ENCODE measurements at places on chromosomes 11 and 22.

DNA sequence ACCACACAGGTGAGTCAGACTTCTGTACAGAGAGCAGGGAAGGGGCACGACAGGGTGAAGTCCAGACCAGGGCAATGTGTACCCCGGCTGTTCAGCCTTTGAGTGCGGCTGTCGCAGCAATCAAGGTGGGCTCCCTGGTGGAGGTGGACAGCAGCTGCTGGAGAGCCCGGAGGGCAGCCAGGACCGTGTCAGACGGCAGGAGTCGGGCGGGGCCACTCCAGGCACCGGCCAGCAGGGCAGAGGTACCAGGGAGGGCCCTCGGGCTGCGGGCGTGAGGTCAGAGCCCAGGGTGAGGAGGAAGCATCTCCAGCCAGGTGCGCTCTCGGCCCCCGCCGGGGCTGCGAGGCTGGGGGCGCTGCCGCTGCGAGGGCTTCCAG, 802 bp upstream of the PIM3 start:
- peak; percentile 42 for DNase-seq

- DNase-seq, result no peak
Observed at GRCh38 chr11:23078289-23078971, 218.2 kb upstream of the CCDC179 start.

- no peak for DNase-seq
Observed at GRCh38 chr11:133797554-133797953, 47.8 kb downstream of the SPATA19 start.

DNA sequence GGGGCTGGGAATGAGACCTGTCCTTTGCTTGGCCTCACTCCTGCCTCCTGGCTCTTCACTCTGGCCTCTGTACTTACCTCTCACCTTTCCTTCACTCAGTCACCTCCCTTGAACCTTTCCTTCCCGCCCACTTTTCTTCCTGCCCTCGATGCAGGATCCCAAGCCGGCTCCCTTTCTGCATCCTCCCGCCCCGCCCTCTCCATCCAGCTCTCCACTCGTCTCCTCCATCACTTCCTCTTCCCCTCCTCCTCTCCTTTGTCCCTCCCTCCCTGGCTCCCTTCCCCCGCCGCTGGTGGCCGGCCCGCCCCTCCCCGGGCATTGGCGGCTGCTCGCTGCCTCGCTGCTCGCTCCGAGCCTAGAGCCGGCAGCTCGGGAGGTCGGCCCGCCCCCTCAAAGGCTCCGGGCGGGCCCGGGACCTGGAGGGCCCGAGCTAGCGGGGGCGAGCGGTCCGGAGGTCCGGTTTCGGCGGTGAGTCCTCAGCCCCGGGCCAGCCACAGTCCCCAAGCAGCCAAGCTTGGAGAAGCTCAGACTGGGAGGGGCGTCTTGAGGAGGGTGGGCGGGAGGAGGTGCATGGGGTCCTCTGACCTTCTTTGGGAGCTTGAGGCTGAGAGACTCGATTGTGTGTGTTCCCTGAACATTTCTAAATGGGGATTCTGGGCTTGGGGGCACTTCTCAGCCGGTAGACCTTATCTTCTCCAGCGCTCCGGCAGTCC, 13.8 kb downstream of the PHLDB1 start:
- DNase-seq, result no peak

DNA sequence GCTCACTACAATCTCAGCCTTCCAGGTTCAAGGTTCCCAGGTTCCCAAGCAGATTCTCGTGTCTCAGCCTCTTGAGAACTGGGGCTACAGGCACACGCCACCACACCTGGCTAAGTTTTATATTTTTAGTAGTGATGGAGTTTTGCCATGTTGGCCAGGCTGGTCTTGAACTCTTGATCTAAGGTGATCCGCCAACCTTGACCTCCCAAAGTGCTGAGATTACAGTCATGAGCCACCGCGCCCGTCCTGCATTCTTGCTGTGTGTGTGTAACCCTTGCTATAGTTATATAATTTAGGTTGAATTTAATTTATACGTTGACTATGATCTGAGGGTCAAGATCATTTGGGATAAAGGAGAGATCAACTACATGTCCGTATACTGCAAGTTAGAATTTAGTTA, 29.3 kb upstream of the ROBO3 start:
- no peak for DNase-seq

- DNase-seq, result peak; percentile 22
Observed at GRCh38 chr11:121163658-121164308, 62.7 kb downstream of the TECTA start.

GRCh38 chr22:17955590-17956379, 68.6 kb downstream of the MICAL3 start:
- no peak for DNase-seq

DNA sequence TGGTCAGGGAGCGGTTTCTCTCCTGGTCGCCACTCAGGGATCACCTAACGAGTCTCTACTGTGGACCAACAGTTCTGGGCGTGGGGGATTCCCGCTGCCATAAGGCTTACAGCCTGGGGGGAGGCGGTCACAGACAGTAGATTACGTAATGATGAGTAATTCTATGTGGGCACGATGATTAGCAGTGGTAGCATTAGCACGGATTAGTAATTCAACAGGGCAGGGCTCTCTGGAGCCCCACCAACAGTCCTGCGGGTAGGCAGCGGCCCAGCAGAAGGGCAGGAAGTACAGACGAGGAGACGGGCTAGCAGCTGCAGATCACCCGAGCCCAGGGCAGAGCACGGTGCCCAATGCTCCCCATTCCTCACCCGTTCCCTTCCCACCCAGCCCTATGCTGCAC, 3.6 kb downstream of the SHISAL1 start:
- DNase-seq, result peak; percentile 9

- no peak for DNase-seq
Observed at GRCh38 chr22:42946546-42947198, 68.3 kb downstream of the PACSIN2 start.

DNA sequence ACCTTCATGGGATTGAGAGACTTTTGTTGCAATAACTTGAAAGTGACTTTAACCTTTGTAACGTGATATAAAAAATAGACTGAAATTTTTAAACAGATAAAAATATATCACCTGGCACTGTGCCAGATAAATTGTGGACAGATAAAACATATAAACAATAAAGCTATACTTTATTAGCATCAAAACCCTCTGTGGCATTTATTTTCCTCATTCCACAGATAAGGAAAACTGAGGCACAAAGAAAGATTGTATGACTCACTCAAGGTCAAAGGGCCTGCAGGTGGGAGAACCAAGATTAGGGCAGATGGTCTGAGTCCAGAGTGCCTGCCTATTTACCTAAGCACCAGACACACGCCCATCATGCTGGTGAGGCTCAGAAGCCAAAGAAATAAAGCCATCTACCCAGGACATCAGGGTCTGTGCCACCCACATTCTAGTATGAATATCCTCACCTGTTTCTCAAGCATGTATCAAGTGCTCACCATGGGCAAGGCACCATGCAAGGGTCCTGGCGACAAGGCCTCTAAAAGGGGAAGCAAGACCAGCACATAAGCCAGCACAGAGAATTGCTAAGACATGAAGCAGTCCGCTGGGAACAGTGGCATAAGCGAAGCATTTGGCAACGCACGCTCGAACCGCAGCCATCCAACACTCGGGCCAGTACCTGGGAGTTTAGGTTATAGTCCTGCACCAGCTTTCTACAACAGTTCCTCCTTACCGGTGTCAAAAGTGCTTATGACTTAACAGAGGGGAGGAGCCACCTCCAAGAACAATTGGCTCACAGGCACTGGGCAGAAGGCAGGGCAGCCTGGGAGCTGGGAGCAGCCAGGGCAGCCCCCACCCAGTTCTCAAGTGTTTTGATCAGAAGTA, 17.6 kb downstream of the MYH9 start:
- DNase-seq, result no peak

GRCh38 chr11:78189851-78190250, 1.1 kb downstream of the USP35 start:
- peak; percentile 21 for DNase-seq

DNA sequence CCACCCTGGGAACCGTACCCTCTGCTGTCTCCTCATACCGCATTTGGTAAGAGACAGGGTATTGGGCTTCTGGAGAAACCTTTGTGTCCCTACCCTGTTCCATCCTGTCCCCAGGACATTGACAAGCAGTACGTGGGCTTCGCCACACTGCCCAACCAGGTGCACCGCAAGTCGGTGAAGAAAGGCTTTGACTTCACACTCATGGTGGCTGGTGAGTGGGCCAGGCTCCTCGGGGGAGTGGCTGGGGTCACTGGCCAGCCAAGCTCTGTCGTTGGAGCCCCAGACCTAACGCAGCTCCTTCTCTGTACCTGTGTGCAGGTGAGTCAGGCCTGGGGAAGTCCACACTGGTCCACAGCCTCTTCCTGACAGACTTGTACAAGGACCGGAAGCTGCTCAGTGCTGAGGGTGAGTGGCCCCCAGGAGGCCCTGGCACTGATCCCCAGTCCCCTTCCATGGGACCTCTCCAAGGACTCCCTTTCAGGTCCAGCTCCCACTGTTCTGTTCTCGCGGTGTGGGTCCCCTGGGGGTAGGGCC, 3.8 kb upstream of the GP1BB start:
- DNase-seq, result no peak

DNA sequence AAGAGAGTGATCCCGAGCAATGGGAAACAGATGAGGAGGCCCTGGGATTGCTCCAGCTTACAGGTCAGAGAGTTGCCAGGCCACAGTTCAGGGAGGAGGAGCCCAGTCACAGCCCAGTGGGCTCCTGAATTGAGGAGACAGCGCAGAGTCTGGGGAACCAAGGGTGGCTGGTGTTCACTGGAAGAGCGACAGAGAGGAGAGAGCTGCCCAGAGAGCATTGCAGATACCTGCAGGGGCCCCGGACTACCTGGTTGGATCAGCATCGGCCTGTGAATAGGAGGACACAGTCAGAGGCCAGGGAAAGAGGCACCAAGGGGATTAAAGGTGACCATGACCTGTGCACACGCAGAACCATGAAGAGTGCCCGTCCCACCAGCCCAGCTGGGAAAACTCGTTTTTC, 648.6 kb downstream of the TBC1D22A start:
- no peak for DNase-seq

GRCh38 chr22:49108636-49109315, 718.9 kb downstream of the BRD1 start:
- no peak for DNase-seq

GRCh38 chr11:35089666-35090065, 49.3 kb upstream of the CD44 start:
- DNase-seq, result peak; percentile 72

DNA sequence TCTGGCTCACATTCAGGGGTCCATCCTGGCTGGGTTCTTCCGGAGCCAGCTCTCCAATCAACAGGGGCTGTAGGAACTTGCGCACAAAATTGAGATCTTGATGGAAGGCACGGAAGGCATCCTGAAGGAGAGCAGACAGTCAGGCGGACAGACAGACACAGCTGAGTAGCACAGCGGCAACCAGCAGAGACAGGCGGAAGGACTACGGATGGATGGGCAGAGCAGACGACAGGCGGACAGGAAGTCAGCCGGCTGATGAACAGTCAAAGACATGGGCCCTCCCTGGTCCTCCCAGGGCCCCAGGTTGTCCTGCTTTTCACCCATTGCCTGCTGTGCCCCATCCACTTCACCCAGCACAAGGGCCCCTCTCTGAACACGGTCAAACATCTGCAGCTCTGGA, 11.3 kb downstream of the FADS3 start:
- DNase-seq, result peak; percentile 64

DNA sequence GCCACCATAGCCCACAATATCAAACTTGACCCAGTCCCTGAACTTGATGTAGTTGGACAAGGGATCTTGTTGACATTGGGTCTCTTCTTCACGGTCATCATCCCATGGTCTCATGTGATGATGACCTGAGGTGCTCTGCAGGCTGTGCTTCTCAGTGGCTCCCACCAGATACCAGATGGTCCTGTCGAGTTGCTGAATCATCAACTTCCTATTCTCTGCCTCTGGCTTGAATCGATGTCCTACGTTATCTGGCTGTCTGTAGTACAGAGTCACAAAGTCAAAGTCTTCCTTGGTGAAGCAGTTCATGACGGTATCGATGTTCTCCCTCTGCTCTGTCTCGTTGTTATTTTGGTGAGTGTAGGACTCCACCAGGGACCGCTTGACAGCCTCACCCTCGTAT, 145.7 kb upstream of the ALDH3B2 start:
- DNase-seq, result no peak

GRCh38 chr11:94731880-94732601, 36.1 kb upstream of the AMOTL1 start:
- no peak for DNase-seq

- peak; percentile 42 for DNase-seq
Observed at GRCh38 chr11:125091247-125091876, 20.1 kb downstream of the TMEM218 start.

DNA sequence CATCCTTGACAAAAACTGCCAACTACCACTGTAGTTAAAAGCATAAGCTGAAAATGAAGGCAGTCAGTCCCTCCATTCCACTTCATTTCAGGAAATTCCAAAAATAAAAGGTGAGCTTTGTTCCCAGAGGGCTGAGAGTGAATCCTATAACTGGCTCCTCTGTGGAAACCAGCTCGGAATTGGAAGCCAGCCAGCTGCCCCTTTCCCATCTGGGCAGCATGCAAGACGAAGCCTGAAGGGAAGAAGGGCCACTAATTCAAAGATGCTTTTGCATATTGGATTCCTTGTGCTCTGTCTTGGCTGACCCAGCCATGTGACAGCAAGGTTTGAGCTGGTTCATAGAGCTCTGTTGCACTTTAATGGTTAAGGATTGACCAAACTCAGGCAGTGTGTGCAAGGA, 83.4 kb downstream of the ALX4 start:
- DNase-seq, result no peak

- DNase-seq, result no peak
Observed at GRCh38 chr11:97982512-97982911, 1038.2 kb upstream of the CNTN5 start.

DNA sequence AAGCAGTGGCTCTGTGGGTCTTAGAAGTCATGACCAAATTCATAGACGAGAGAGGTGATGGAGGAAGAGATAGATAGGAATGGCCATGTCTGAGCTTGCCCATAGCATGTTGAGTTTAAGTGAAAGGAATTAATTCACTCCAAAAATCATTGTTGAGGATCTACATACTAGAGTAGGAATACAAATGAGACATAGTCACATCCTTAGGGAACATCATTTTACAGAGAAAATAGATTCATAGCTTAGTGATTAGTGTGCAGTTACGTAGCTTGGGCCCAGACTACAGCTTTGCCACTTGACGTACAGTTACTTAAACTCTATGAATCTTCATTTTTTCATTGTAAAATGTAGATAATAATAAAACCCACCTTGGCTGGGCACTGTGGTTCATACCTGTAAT, 21.4 kb upstream of the BMAL1 start:
- no peak for DNase-seq

DNA sequence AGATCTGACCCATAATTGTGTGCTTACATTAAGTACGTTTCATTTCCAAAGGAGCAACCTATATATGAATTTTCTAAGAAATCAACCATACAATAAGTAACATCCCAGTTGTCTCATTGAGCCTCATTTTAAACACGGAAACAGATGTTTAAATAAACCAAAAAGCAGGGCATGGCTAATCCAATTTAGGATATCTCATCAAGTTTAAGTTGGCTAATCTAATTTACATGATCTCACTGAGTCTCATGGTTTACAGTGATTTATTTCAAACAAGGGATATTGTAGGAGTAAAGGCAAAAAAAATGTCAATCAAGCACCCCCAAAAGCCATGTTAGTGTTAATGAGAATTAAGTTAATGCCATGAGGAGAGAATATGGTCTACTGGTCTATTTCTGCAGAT, 499.8 kb upstream of the CCDC90B start:
- DNase-seq, result no peak

- no peak for DNase-seq
Observed at GRCh38 chr11:109018639-109019038, 353.8 kb downstream of the DDX10 start.

- no peak for DNase-seq
Observed at GRCh38 chr11:118124929-118125535, 27.6 kb downstream of the SCN4B start.
